ENCODE measurements at places on chromosomes 3 and 15.

GRCh38 chr3:42700366-42701288 lies 2.0 kb downstream of the HHATL start:
- DNase-seq = no peak

DNA sequence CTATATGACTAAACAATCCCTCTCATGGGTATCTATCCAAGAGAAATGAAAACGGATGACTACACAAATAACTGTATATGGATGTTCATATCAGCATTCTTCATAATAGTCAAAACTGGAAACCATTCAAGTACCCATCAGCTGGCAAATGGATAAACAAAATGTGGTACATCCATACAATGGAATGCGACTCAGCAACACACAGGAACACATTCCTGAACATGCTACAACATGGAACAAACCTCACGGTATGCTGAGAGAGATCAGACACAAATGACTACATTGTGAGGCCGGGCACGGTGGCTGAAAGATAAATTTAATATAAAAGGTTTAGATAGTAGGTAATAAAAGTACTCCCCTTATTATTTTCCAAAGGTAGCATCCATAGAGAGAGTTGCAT lies 42.6 kb downstream of the CCR4 start:
- DNase-seq = no peak

DNA sequence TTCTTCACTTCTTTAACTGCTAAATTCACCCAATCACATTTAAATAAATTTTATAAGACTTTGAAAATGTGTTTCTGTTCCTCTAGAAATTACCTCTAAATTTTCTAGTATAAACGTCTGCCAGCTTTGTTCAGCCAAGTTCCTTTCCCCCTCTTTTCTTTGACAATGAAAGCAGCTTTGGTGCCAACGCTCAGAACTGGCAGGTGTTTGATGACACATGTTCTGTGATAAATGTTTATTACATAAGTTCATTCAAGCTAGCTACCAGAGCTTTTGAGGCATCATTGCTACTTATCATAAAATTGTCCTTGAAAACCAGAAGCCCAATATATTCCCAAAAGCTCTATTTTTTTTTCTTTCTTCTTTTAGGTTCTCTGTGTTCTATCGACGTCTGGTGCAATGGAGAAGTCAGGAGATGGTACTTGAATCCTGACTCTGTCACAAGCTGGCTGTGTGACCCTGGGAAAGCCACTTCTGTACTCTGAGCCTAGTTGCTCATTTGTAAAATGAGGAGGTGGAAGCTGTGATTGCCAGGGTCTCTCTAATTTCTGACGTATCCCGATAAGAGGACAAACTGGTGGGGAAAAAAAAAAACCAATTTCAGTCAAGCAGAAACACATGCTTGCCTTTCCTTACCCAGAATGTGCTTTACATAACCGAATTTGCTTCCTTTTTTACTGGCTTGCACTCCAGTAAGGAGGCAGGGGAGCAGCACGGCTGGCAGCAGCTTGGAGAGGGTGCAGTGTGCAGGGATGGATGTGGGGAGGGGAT lies 187.1 kb upstream of the LPP start:
- peak; percentile 30 for DNase-seq

DNA sequence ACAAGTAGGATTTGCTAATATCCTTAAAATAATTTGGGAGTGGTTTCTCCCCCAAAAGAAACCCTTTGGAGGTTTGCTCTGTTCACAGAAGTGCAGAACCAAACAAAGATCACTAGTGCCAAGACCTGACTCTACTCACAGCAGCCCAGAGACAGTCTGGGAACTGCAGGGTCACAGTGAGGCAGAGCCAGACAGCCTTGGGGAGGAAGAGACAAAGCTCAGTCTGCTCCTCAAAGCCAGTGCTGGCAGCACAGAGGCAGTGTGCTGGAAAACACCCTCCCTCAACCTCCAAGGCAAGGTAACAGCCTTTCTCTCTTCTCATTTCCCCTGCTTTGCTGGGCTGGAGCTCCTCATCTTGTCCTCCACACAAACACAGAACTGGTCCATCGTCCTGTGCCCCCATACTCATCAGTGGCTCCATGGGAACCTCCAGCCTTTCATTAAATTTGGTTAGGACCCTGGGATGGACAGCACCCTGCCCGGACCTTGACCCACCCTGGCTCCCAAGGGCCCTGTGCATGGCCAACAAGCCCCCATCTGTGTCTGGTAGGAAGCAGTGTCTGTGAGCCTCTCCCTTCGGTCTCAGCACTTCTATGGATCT lies 12.6 kb downstream of the RAB6B start:
- no peak for DNase-seq

DNA sequence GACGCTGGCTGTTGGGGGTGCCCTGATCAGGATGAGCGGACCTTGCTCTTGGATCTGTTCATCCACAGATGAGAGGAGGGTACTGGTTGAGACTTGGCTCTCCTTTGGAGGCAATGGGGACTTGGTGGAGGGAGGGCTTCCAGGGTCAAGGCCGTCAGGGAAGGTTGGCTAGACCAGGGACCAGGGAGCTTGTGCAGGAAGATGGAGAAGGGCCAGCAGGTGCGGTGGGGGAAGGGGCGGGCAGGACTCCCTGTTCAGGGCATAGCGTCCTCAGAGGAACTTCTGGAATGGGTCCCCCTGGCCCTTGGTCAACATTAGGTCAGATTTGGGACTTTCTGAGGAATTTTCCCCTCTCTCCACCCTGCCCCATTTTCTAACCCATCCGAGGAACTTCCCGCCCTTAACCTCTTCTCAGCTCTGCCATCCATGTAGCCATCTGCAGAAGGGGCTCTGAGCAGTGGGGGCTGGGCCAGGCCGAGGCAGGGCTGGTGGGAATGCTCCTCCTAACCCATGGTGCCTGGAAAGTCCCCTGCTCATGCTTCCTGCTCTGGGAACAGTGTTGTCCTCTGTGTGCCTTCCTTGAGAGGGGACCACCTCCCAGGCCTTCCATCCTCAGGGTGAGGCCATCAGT lies 11.5 kb downstream of the SNX33 start:
- no peak for DNase-seq

DNA sequence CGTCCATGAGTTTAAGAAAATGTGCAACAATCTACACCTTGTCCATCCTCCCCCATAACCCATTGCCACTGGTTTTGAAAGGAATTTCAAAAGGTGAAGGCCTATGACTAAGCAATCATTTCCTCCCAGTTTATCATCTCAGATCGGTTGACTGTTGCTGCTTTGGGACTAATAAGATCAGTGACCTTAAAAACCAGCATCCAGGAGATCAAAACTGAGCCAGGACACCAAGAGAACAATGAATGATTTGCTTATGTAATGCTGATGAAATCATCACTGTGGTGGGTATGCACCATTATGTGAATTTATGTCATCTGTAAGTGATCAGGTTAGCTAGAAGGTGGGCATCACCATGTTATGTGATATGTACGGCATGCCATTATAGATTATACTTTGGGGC lies 195.5 kb downstream of the SSR3 start:
- no peak for DNase-seq

- no peak for DNase-seq
These were observed 295.3 kb downstream of the TLE3 start for GRCh38 chr15:69802432-69802831.

- no peak for DNase-seq
These were observed 2.0 kb upstream of the PFKFB4 start for GRCh38 chr3:48558493-48559134.

GRCh38 chr3:58683001-58683458 lies 16.5 kb upstream of the FAM3D start:
- no peak for DNase-seq

GRCh38 chr3:180229113-180229512 lies 192.4 kb upstream of the PEX5L start:
- DNase-seq = no peak

DNA sequence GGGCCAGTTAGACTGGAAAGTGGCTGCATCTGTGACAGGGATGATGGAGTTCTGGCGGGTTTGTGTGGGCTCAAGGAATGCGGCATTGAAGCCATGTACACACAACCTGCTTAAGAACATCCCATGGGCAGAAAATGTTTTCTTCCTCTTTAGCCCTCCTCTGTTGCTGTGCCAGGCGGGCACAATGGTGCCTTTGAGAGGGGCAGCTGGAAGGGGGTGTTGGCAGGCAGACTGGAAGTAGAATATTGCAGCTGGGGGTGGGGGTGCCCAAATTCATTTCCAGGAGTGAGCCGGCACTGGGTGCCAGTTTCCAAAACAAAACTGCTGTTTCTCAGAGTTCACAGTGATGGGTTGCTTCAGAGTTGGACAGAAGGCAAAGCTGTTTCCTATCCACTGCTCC lies 91.8 kb upstream of the ETV5 start:
- peak; percentile 79 for DNase-seq

DNA sequence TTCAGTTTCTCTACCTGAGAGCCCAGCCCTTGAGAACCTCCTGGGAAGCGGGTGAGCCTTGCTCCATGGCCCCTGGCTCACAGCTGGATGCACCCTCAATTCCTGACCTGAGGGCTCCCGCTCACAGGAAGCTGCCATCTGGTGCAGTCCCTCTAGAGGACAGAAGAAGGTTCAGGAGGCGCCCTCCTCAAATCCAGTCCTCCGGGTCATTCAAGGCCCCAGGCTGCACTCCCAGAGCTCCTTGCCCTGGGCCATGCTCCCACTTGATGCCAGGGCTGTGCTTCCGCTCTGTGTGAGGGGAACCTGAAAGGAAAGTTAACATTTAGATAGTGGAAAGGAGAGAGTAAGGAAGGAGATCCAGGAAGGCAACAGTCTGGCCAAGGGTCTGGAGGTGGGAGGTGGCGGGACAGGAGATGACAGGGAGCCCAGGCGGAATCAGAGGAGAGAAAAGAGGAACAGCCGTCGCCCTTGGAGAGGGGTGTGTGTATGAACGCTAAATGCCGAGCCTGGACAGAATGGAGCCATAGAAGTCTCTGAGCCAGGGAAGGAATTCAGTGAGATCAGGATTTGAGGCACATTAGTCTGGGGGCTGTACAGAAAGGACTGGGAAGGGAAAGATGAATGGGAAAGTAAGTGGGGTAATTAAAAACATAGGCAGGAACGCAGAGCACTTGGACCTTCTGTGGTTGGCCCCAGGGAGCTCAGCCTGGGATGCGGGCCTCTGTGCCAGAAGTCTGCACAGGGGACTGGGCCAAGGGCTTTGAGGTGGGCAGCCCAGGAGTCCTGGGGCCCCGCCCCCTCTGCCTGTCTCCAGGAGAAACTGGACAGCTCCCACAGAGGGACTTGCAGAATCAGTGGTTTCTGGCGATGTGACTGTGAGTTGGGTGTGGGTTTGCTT lies 26.1 kb downstream of the TBC1D21 start:
- no peak for DNase-seq

GRCh38 chr15:90680371-90680935 lies 36.7 kb upstream of the BLM start:
- no peak for DNase-seq

- peak; percentile 70 for DNase-seq
These were observed 33.4 kb upstream of the RAD18 start for GRCh38 chr3:8996681-8997121.

DNA sequence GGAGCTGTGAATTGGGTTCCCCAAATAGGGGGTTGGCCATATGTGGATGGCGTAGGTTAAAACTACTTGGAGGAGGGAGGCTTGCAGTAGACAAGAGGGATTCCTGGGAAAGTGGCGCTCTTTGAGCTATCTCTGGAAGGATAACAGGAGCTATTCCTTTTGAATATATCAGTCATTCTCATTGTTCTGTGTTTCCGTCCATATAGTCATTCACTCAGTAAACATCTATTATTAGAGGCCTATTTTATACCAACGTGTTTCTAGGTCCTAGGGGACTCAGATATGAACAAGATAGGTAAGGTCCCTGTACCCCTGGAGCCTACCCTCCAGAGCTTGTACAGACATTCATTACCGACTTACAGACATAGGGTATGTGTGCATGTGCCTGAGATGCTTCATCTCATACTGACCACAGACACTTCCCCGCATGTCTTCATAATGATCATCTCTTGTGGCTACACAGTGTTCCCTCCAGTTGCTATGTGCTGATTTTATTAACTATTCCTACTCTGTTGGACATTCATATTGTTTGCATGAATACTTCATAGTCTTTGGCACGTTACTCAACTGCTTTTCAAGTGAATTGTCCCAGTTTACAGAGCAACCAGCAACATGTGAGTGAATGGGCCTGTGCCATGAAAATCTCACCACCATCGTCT lies 55.8 kb upstream of the VILL start:
- no peak for DNase-seq

DNA sequence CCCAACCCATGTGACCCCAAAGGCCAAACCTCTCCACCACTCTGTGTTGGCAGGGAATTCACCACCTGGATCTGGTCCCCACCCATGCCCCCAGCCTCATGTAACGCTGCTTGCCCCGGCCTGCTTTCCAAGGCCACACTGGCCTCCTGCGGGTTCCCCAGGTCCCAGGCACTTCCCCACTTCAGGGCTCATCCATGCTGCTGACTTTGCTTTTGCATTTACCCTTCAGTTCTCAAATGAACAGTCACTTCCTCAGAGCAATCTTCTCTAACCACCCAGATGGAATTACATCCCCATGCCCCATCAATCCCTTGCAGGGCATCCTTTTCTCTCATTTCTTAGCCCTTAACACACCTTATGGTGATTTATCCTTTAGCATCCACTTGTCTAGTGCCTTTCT lies 9.2 kb downstream of the DAPK2 start:
- no peak for DNase-seq

- no peak for DNase-seq
These were observed 25.9 kb downstream of the FOXL2NB start for GRCh38 chr3:138972941-138973340.

GRCh38 chr15:42084465-42085235 lies 9.7 kb downstream of the PLA2G4D start:
- peak; percentile 45 for DNase-seq

Data from hippocampal formation (tissue), 2 donors.